ENCODE measurements at places on chromosomes 5 and 9. TPM values are rescaled to one million over a fixed set of nuclear protein-coding genes. Genes with fewer than 3 reads are reported as not detected.

- no peak for DNase-seq
Measured at GRCh38 chr9:110252509-110253139, 3.7 kb downstream of the TXN start.

DNA sequence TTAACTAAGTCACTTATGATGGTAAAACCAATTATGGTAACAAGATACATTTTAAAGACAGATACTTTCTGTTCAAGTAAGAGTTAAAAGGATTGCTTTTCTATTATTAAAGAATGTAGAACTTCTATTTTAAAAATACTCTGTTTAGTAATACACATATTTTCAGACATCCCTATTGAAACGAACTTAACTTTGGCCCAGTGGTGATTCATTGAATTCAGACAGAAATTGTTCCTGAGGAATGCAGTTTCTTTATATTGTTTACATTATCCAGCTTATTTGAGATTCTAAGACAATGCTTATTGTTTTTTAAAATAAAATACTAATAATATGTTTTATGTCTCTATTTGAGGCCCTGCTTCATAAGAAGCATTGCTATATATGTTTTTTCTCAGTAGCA, 816.4 kb downstream of the SEMA5A start:
- no peak for DNase-seq

GRCh38 chr9:116345817-116346216, 192.2 kb downstream of the PAPPA start:
- DNase-seq: no peak

DNA sequence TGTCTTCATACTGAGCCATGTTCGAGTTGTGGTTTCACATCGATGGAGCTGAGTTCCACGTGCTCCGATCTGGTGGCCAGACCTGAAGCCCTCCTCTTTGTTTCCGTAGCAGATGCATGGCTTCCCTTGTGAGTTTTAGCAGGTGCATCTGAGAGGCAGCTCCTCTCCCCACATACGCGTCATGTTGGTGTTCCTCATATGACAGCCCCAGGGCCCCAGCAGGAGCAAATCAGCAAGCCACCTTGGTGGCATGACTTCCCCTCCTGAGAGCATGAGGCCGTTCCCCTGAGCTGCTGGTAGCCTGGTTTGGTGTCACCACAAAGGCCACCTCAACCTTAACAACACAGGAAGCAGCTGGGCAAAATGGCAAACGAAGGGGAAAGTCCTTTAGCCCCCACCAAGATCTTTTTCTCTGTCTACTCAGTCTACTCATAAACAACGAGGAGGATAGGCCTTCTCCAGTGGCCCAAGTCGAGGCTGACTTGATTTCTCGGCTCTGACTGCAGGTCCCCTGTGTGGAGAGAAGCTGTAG, 5.9 kb downstream of the CYFIP2 start:
- peak; percentile 55 for DNase-seq

PTTG1 gene
- total RNA-seq: 9.0 TPM

- peak; percentile 78 for DNase-seq
Measured at GRCh38 chr9:71285191-71285656, 163.8 kb upstream of the TRPM3 start.

DNA sequence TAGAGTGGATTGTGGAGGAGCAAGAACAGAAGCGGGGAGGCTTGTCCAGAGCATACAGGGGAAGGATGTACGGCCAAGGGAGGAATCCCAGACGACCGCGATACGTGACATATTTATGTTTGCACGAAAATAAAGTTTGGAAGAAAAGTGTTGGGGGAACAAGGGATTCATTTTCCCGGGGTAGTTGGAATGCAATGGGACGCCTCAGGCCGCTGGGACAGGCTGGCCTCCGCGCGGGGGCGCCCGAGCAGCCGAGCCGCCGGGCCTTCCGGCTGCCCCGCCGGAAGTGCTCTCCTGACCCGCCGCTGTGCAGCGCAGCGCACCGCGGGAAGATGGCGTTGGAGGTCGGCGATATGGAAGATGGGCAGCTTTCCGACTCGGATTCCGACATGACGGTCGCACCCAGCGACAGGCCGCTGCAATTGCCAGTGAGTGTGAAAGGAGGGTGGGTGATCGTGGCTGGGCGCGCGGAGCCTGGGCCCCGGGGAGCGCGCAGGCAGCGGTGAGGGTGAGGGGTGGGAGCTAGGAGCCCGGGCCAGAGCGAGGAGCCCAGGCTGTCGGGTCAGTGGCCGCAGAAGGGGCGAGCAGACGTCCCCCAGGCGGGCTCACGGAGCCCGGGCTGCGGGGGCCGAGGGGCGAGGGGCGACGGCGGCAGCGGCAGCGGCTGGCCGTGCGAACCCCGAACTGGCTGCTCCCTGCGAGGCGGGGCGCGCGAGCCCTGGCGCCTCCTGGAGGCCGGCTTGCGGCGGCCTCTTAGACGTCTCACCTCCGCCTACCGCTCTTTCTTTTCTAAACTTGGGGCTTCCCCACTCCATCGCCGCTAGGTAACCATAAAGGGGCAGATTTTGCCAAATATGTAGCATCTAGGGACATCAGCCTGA, at the start of gene PHAX:
Gene PHAX, plus strand, starts transcription at position 317 of the 881 bp plus-strand sequence. Its CDS starts 16 bp downstream, at position 333.
- DNase-seq: peak; percentile 85

PTGR1 gene
- 41.5 TPM for total RNA-seq

IFNA21 gene
- total RNA-seq: not detected

DNA sequence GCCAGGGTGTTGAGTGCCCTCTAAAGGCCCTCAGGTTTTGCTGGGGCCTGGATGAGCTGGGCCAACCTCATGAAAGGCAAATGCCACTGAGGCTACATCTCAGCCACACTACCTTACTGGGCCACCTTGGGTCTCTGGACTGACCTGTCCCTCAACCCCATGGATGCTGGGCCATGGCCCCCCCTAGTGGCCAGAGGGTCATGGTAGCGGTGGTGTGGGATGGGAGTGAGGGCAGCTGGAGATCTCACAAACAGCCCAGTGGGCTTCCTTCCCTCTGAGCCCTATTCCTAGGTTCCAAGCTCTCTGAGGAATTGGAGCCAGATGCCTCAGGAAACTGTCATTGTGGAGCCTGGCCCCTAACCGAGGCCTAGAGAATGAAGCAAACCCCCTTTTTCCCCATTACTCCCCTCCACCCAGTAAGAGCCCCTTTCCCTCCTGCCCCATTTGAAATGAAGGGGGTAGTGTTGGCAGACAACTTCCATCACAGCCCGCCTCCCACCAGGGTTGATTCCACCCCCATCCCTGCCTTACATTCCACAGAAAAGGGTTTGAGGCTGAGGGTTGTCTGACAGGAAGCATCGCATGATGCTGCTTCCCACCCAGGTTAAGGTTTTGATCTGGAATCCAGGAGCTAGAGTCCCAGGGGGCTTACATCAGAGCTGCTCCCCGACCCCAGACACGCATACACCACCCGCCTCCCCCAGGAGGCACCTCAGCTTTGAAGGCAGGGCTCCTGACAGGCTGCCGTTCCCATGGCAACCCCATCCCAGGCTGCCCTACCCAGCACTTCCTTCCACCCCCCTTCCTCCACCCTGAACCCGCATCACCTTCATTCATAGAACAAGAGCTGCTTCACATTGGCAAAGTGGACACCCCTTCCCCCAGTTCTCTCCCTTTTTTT, 63.9 kb downstream of the PCDH1 start:
- DNase-seq: peak; percentile 77

- DNase-seq: no peak
Measured at GRCh38 chr9:131672451-131672850, 67.4 kb downstream of the RAPGEF1 start.

DNA sequence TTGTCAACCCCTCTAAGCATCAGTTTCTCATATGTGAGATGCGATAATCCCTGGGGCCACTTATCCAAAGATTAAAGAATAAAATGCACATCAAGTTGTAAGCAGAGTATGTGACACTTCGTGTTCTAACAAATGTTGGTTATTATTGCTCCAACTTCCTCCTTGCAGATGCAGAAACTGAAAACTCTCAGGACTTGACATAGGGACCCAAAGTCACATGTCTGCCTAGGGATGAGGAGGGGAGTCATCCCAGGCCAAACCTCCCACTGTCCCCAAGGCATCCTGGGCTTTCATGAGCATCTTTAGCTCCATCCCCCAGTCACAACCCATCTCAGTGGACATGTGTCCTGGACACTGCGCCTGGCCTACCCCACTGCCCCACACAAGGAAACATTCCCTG, 27.5 kb upstream of the SYK start:
- DNase-seq: no peak

DNA sequence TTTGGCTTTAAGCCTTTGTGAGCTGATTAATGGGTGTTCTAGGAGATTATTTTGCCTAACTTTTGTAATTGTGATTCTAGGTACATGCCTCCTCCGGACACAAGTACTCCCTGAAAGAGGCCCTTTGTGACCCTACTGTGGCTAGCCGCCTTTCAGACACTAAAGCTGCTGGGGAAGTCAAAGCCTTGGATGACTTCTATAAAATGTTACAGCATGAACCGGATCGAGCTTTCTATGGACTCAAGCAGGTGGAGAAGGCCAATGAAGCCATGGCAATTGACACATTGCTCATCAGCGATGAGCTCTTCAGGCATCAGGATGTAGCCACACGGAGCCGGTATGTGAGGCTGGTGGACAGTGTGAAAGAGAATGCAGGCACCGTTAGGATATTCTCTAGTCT, 13.6 kb downstream of the ITGA1 start:
- DNase-seq: peak; percentile 21

FAM221B gene
- total RNA-seq: 0.43 TPM

GRCh38 chr5:38835887-38836286, 9.9 kb upstream of the OSMR start:
- no peak for DNase-seq

IL4 gene
- total RNA-seq: not detected

GRCh38 chr9:86521977-86522376, 167.8 kb upstream of the TUT7 start:
- no peak for DNase-seq

CTNND2 gene
- 3.4 TPM for total RNA-seq

GRCh38 chr9:110066929-110067716, 140.8 kb downstream of the C9orf152 start:
- DNase-seq: no peak

DNA sequence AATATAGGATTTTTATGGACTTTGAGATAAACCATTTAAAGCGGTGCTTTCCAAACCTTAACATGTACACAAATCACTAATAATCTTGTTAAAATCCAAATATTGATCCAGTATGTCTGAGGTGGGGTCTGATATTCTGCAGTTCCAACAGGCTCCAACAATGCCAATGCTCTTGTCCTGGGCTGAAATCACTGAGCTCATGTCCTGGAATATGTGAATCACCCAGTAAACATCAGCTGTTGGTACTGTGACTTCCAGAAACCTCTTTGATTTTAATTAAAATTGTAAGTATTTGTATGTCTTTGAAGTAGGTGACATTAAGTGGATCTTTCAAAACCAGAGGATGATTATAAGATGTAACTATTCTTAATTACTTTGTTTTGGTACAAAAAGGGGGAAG, 52.8 kb upstream of the CAST start:
- DNase-seq: no peak

ADAMTS13 gene
- total RNA-seq: 3.3 TPM

- DNase-seq: no peak
Measured at GRCh38 chr5:146306838-146307237, 31.8 kb upstream of the POU4F3 start.

DNA sequence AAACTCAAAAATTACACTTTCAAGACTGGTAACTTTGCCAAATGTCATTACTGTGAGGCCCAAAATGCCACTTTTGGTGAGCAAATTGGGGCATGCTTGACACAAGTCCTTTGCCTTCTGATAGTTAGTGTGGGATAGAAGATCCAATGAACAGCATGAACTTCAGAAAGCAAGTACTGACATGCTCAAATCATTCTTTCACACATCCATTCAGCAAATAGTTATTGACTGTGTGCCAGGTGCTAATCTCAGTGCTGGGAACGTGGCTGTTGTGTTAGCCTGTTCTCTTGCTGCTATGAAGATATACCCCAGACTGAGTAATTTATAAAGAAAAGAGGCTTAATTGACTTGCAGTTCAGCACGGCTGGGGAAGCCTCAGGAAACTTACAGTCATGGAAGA, 247.0 kb downstream of the CHSY3 start:
- DNase-seq: no peak

GRCh38 chr5:135662061-135662481, 83.3 kb upstream of the CXCL14 start:
- no peak for DNase-seq

SPACA9 gene
- total RNA-seq: 1.6 TPM

DNA sequence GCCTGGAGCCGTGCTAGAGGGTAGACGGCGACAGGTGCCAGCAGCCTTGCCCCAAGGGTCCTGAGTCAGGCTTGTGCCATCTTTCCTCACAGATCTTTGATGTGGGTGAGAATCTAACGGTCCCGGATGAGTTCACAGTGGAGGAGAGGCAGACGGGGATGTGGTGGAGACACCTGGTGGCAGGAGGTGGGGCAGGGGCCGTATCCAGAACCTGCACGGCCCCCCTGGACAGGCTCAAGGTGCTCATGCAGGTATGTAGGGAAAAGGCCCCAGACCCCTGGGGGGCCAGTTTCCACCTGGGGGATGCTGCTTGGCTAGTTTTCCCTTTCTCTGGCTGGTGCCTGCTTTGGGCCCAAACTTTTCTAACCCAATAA, 24.0 kb downstream of the PTGES2 start:
- DNase-seq: peak; percentile 47

DNA sequence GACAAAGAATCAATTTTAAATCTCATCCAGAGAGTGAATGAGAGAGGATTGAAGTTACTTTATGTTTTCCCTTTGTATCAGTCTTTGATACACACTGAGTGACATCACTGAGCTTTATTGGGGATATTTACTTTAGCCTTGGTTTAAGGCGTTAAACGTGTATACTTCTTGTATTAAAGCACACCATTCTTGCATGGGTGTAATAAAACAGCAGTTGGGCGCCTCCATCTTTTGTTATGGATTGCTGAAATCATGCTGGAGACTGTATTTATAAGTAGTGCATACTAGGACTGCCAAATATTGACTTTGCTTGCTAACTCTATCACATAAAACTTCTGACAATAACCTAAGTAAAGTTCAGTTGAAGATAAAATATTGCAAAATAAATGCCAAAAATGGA, 1755.8 kb upstream of the WWC1 start:
- DNase-seq: no peak

DNA sequence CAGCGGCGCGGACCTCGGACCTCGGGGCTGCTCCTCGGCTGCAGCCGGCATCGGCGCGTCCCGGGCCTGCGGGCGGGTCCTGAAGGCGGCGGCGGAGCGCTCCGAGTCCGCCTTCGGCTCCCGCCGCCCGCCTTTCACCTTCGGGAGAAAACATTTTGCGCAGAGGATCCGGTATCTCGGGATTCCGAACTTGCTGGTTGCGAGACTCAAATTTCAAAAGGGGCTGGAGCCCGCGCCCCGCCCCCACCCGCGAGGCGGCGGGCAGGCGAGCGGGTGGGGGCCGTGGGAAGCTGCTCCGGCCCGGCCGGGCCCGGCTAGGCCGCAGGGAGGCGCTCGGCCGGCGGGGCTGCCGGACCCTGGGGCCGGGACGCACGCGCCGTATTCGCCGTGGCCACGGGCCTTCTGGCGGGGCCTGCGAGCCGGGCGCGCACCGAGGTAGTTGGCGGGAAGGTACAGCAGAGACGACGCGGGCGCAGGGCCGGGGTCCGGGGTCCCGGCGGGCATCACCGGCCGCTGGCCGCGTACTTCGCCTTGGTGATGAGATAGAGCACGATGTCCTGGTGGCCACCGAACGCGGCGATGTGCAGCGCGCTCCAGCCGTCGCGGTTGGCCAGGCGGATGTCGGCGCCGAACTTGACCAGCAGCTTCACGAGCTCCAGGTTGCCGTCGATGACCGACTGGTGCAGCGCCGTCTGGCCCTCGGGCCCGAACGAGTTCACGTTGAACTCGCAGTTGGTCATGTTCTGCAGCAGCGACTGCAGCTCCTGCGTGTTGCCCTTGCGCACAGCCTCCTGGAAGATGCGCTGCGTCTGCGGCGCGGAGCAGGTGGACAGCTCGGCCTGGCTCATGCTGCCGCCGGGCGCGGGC, 757 bp downstream of the NRARP start:
- peak; percentile 32 for DNase-seq

PAM gene
- 64.4 TPM for total RNA-seq

Measured in mucosa of descending colon (tissue), 3 donors.